ENCODE measurements at places on chromosomes 2 and 18.

GRCh38 chr18:55345103-55345950, 242.7 kb downstream of the TCF4 start:
- no peak for DNase-seq

- no peak for DNase-seq
Observed at GRCh38 chr2:60167089-60167488, 386.4 kb downstream of the BCL11A start.

DNA sequence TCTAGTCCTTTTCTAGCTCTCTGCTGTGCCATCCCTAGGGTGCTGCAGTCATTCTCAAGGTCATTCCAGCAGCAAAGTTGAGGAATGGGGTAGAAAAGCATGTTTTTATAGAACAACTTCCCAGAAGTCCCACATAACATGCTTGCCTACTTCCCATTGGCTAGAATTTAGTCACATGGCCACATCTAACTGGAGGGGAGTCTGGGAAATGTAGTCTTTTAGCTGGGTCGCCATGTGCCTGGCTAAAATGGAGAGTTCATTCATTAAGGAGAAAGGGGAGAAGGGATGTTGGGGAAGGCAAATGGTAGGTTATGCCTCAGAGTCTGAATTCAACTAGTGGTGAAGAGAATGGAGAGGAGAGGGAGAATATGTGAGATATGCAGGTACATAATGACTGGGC, 85.7 kb downstream of the SLC4A3 start:
- peak; percentile 87 for DNase-seq

DNA sequence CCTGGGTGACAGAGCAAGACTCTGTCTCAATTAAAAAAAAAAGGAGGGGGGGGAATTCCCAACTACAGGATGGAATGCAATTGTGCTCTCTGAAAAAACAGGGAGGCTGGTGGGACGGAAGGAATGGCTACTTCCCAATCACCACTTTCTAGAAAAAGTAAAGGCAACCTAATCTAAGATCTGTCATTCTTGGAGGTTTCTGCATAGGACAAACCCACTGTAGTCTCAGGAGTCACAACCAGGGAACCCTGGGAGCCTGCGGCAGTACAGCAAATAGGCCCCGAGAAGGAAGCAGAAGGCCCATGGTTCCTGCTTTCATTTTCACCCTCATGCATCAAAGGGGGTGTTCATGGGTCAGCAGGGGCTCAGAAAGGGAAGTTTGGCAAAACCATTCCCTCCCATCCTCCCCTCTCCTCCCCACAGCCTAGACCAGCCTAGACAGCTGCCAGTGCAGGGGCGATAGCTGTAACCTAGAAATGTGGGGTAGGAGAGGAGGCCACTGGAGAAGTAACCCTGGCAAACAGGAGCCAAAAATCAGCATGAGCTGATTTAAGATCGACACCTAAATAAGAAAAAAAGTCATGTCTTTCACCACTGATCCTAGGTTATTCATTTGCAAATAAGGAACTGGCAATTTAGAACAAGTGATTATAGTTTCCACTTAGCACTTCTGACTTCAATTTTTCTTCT, 48.0 kb downstream of the TRABD2A start:
- DNase-seq: no peak

GRCh38 chr2:7281231-7282201, 364.3 kb downstream of the RNF144A start:
- no peak for DNase-seq

GRCh38 chr2:160555420-160556071, 61.9 kb upstream of the RBMS1 start:
- no peak for DNase-seq

All from NCI-H82 (cell line).